ENCODE measurements at places on chromosomes 6 and 20. TPM values are rescaled to one million over a fixed set of nuclear protein-coding genes. Genes with fewer than 3 reads are reported as not detected.

Gene POLR1C
- total RNA-seq, result 35.4 TPM

Gene CALHM4
- not detected for total RNA-seq

Gene IL20RA
- not detected for total RNA-seq

Gene MED23
- 27.8 TPM for total RNA-seq

Gene ECT2L
- total RNA-seq, result not detected

Gene PTGIS
- total RNA-seq, result 2.5 TPM

Gene CST4
- total RNA-seq, result not detected

Gene TNF
- 53.4 TPM for total RNA-seq

Gene BPI
- not detected for total RNA-seq

Gene TMEM74B
- total RNA-seq, result 0.39 TPM

Gene BPIFB4
- not detected for total RNA-seq

Gene KCNG1
- not detected for total RNA-seq

Gene LST1
- 125 TPM for total RNA-seq

Gene CTAGE9
- not detected for total RNA-seq

Gene SLC22A2
- not detected for total RNA-seq

Gene DUSP15
- total RNA-seq, result not detected

Gene CRISP3
- not detected for total RNA-seq

Gene CD24
- total RNA-seq, result not detected

Gene PNLDC1
- total RNA-seq, result 0.79 TPM

Gene PDE10A
- not detected for total RNA-seq

Gene GRIK2
- total RNA-seq, result not detected

Gene AIG1
- total RNA-seq, result 14.2 TPM

Gene ACTL10
- 3.2 TPM for total RNA-seq

Gene WFDC12
- not detected for total RNA-seq

Gene CDSN
- not detected for total RNA-seq
